ENCODE measurements at places on chromosomes 4 and X.

- DNase-seq, result no peak
Observed at GRCh38 chr4:14338585-14339265, 663.6 kb upstream of the CPEB2 start.

DNA sequence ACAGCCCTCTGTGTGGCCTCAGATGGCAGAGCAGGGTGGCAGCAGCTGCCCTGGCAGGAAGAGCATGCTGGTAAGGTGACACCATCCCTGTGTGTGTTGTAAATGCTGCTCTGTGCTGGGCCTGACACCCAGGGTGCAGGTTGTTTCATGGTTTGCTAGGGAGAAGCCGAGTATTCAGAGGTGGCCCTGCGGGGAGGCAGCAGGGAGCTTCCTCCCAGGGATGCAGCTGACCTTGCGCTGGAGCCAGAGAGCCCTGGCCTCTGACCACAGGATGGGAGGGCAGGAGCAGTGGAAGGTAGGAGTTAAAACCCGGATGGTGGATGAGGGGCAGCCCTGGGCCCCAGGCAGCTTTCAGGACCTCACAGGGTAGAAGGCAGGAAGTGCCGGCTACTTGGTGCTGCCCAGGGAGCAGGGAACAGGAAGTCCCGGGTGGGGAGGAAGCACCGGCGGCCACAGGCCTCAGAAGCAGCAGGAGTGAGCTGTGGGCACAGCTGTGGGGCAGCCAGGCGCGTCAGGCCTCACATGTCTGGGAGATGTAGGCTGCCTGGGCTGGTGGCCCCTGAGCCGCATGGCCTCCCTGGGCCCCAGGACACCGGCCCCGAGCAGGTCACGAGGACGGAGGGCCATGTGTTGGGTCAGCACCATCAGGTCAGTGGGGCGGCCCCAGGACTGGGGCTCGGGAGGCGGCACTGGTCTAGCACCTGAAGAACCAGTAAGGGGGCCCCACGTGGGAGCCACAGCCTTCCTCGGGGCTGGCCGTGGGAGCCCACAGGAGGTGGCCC lies 19.1 kb downstream of the SH3BP2 start:
- no peak for DNase-seq

DNA sequence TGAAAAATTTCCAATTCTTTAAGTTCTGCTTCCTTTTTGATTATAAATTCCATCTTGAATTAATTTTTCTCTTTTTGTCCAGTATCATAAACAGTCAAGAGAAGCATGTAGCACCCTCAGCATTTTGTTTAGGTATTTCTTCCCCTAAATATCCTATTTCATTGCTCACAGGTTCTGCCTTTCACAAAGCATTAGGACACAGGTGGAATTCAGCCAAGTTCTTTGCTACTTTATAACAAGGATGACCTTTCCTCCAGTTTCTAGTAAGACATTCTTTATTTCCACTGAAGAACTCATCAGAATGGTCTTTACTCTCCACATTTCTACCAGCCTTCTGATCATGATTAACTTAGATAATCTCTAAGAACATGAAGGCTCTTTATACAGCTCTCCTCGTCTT lies 7.4 kb downstream of the SLC9B1 start:
- DNase-seq, result no peak

DNA sequence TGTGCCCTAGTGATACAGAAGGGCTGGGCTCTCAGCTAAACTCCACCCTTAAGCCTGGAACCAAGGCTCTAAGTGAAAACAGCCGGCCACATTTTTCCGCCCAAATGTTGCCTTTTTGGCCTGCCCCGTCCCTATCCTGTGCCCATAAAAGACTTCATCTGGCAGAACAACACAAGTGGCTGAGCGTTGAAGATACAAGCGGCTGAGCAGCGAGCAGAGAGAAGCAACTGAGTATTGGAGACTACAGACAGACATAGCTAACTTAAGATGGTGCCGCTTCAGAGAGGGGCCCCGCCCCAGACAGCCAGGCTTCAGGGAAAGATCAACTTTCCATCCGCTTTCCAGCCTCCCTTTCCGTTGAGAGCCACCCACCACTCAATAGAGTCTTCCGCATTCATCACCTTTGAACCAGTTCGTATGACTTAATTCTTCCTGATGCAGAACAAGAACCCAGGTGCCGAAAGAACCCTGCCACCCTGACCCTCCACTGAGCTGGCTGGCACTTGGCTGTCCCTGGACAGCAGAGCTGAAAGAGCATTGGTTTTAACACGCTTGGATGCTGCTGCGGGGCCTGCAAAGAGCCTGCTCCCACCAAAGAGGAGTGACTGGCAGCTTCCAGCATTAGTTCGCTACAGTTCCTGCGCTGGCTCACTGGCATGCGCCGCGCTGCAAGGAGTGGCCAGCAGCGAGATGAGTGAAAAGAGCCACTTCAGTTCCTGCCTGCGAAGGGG lies 853.2 kb upstream of the INTU start:
- DNase-seq, result no peak

- DNase-seq, result no peak
Observed at GRCh38 chr4:89708903-89709421, 128.0 kb downstream of the SNCA start.

DNA sequence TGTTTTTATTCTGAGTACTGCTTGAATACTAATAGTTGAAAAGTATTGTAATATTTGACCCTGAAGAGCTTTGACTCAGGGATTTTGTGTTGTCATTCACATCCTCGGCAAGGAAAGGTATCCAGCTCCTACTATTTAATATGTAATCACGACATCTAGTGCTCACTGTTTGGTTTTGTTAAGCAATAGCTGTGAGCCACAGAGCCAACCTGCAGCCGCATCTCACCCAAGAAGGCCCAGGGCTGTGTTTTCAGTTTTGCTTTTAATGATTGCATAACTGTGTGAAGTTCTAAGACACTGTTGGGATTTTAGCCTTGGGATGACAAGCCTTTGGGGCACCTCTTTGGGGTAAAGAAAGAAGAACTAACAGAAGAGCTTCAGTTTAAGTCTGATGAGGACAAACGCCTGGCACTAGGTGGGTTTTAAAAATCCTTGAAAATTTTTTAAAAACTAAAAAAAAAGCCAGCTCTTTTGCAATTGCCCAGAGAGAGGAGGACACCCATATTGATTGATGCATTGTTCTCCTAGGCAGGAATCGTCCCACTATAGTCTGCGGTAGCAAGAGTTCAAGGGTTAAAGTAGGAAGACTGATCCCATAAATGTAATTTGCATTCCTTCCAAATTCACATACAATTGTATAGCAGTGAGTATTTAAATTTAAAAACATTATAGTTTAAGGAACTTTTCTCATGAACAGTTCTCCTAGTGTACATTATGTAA lies 157.8 kb downstream of the RELL1 start:
- no peak for DNase-seq

- DNase-seq, result no peak
Observed at GRCh38 chr4:137981277-137981676, 260.9 kb downstream of the SLC7A11 start.

DNA sequence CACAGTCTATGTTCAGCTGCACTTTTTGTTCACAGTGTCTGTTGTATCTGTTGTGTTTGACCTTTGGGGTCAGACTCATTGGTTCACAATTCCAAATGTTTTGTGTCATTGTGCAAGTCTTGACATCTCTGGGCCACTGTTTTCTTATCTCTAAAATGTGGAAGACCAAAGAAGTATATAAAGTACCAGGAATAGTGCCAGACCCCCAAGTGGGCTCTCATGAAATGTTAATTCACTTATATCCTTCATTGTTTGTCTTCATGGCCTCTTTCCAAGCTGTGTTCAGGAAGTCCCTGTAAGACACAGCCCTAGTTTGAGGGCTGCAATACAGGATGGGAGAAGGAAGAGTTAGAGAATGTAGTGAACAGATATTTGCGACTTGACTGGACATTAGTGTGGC lies 468.3 kb upstream of the BOD1L1 start:
- no peak for DNase-seq

- DNase-seq, result no peak
Observed at GRCh38 chr4:31237233-31237632, 517.1 kb downstream of the PCDH7 start.

DNA sequence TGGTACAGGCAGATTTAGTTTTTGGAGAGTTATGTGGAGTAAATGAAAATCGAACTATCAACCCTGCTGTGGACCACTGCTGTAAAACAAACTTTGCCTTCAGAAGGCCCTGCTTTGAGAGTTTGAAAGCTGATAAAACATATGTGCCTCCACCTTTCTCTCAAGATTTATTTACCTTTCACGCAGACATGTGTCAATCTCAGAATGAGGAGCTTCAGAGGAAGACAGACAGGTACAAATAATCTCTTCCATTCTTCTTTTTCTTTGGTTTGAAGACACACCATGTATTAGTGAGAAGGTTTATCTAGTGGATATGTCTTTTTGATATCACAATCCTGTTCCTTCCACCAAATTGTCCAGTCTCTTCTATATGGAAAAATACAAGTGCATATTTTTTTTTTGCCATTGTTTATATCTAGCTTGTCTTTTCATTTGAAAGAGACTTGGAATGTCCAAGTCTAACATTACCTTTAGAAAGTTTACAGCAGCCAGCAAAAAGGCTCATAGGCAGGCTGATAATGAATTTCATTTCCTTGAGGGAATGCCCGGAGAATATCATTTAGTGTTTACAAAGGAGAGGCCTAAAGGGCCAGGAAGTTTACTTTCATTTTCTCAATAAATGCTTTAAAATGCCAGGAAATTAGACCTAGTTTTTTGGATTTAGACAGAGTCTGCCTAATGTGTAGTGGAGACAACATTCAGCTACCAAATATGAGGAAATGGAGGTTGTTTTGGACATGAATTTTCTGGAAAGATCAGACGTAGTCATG lies 18.6 kb downstream of the AFM start:
- no peak for DNase-seq

DNA sequence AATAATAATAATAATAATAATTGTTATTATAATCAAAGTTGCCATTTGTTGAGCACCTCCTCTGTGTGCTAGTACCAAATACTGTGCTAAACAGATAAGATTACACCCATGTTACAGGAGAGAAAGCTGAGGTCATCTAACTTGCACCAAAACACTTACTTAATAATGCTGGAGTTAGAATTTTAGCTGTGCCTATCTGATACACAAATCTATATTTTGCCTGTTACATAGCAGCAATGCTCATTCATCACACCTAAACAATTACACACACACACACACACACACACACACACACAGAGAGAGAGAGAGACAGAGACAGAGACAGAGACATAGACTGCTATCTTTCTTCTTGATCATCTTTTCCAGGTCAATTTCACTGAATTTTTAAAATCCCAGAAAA lies 170.9 kb upstream of the KLF3 start:
- no peak for DNase-seq

GRCh38 chr4:143251779-143252178 lies 67.1 kb downstream of the USP38 start:
- DNase-seq, result no peak

- no peak for DNase-seq
Observed at GRCh38 chr4:140099983-140100382, 54.0 kb downstream of the MAML3 start.

All from stimulated activated CD8-positive, alpha-beta memory T cell treated with anti-CD3 and anti-CD28 coated beads, Interleukin-2, amount 100 ng/mL, for 48 hours (primary cell).